ENCODE measurements at places on chromosomes 6 and 20.

- DNase-seq: peak; percentile 74
Observed at GRCh38 chr20:47907031-47907675, 121.9 kb upstream of the SULF2 start.

DNA sequence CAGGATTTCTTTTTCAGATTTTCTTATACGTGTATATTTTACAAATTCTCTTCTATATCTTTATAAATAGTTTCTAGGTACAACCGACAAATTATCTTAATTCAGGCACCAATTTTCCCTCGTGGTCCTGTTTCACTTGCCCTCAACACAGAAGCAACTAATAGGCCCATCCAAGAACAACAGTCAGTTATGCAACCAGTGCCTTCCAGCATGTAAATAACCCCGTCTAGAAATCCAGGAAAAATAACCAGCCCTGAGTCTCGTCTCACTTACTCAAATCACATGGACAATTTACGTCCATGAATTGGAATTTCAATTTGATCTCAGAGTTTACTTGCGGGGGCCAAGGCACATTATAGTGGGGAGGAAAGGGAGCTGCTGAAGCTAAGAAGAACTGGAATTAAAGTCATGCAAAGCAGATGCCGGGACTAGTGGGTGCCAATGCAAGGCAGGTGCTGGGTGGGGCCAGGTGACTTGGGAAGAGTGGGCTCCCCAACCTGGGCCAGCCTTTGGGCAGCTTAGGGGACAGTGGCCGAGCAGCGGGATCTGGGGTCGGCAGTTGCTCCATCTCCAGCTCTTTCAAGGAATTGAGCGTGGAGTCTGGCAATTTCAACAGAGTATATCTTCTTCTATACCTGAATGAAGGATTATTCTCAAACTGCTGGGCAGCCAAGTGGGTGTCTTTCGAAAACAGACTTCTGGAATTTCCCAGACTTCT, 121.7 kb downstream of the EDN3 start:
- DNase-seq: no peak

- DNase-seq: no peak
Observed at GRCh38 chr20:60048634-60049521, 90.7 kb downstream of the CDH26 start.

DNA sequence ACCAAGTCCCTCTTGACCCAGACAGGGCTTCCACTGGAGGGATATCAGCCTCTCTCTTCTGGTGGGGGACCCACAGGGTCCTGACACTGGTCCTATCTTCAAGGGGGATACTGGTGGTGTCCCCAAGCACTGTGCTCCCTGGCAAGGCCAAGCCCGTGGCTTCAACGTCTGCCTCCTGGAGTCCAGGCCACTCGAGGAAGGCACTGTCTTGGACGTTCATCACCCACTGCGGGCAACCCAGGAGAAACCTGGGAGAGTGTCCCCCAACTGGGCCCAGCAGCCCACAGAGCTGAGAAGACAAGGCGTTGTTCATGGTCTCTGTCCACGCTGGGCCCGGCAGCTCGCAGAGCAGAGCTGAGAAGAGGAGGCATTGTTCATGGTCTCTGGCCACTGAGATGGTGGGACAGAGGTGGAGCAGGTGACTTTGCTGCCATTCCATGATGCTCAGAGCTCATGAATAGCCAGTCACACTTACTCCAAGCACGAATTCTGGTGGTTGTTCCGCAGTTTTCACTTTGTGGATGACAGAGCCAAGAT, 37.5 kb upstream of the FRMD1 start:
- no peak for DNase-seq

- DNase-seq: no peak
Observed at GRCh38 chr20:15455279-15455678, 1117.9 kb upstream of the FLRT3 start.

- DNase-seq: peak; percentile 91
Observed at GRCh38 chr6:26327450-26328264, 37.3 kb upstream of the BTN3A2 start.

- DNase-seq: no peak
Observed at GRCh38 chr20:62056377-62056776, 9.3 kb downstream of the TAF4 start.

DNA sequence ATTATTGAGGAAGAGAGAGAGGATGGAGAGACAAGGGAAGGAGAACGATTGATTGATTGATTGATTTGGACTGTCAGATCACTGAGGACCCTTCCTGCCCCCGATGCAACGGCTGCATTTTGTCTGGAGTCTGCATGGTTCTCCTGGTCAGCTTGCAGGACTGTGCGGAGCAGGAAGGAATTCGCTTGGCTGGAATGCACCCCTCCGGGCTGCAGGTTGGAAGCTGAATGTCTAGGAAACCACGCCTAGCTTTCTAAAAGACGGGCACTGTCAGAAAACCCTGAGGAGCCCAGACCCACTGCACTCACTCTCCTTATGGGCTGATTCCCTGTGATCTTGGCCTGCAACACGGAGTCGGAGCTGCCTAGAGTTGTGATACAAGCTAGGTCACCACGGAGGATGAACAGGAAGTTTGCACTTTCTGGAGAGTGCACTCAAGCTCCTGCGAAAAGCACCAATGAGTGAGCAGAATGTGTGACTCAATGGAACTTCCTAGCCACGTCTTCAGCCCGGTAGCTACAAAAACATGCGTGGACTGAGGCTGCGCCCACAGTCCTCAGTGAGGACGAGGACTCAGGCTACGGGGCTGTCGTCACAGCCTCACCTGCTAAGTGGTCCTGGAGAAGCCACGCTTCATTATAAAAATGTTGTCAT, 14.4 kb downstream of the DACT2 start:
- no peak for DNase-seq

DNA sequence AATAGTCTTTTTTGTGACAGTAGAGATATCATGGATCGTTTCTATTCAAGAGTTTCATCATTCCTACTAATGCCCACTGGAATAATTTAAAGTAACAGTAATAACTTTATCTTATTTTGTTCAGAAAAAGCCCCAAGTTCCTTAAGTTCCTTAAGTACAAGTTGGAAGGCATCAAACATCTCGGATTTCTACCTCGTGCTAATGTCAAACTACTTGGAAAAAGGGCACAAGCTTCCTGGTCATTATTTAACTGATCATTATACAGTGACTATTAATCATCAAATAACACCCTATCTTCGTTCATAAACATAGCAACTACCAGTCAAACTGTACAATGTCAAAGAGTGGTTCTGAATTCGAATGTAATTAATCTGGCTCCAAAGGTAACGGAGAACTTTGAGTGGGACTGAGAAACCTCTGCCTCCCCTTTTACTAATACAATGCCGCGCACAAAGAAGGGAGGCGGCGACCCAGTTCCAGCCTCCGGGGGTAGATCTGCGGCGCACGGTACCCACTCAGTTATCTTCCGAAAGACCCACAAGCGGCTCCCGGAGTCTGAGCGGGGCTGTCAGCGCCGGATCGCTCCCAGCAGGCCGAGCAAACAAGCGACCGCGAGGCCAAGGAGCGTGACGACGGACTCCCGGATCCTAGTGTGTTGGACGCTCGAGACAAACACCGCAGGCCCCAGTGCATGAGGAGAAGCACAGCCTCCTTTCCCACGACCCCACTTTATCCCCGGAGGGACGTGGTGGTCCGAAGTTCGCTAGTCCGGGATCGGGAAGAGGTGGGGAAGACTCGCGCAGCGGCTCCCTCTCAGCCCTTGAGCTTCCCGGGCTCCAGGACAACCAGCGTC, 716 bp downstream of the SHPRH start:
- DNase-seq: no peak

DNA sequence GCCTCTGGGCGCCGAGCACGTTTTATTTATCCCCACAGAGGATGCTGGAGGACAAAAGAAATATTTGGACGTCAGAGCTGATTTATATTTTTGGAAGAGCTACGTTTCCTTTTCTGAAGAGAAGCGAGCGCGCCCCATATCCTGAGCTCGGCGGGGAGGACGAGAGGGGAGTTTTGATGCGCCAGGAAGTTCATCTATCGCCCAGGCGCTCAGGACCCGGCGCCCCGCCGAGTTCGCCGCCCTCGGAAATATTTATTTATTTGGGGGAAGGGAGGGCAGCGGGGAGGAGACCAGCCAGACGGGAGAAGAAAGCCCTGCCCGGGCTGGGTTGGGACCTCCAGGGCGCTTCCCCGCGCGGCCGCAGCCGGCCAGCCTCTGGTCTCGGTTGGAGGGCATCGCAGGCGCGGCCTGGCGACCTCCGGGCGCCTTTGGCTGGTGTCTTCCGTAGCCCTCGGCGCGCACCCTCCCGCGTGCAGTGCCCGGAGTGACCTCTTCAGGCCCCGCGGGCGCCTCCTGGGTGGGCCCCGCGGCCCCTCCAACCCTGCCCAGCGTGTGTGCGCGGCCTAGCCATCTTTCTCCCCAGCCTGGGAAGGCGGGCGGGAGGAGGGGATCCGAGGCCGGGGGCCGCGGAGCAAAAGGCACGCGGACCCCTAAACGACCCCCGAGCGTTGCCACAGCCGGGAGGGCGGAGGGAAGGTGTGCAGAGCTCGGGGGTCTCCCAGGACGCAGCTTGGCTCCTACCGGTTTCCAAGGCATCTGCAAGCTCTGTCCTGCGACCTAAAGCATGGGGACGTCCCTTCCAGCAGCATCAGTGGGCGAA, 5.4 kb upstream of the FOXF2 start:
- no peak for DNase-seq

- DNase-seq: no peak
Observed at GRCh38 chr6:159305804-159306537, 136.8 kb downstream of the FNDC1 start.

GRCh38 chr6:39167321-39167720, 52.3 kb upstream of the SAYSD1 start:
- no peak for DNase-seq

DNA sequence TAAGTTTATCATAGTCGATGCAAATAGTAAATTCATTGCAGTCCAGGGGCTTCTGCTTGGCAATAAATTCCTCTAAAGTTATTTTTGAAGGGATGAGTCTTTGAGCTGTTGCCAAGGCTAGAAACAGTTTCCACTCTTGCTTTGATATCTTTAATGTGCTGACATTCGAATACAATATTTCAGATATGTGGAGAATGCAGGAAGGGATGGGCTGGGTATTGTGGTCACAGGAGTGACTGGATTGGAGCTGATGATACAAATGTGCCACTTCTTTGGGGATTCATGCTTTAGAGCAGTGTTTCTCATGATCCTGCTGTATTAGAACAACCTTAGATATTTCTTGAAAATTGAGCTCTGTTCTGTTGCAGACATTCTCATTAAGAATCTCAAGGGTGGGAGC, 139.0 kb downstream of the PRDM13 start:
- DNase-seq: no peak

- peak; percentile 89 for DNase-seq
Observed at GRCh38 chr6:33014841-33015634, 5.6 kb upstream of the HLA-DOA start.

DNA sequence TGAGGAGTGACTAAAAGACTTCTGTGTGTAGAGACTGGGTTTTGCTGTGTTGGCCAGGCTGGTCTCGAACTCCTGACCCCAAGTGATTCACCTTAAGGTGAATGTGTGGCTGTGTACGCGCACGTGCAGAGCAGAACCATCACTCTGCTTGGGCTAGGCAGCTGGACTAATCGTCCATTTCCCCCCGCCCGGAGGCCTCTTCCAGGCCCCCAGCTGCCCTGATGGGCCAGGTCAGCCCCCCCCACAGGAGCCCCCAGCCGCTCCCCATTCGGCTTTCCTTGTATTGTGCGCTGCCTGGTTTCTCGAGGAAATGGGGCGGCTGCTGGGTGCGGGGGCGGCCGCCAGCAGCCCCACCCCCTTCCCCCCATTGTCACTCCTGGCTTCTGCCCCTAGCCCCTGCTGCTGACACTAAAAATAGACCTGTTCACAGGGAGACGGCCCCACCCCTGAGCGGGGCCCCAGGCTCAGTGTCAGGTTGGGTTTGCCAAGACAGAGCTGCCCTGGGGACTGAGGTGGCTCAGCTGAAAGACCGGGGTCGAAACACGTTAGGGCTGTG, 24.6 kb upstream of the CSNK2A1 start:
- no peak for DNase-seq

DNA sequence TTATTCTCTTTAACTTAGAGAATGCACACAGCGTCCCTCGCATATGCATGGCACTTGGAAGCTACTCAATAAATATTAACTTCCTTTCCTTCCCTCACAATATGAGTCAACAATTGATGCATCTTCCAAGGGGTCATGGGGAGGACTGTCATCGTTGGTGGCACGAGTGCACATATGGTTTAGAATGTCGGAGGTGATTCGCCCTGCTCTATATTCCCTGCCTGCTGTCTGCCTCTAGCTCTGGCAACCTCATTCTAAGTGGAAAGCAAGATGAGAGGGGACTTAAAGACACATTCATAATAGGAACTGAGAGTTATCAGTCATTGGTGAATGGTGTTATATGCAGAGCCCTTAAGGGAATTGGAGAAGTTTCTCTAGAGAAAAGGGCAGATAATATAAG, 44.6 kb downstream of the MAK start:
- DNase-seq: no peak

DNA sequence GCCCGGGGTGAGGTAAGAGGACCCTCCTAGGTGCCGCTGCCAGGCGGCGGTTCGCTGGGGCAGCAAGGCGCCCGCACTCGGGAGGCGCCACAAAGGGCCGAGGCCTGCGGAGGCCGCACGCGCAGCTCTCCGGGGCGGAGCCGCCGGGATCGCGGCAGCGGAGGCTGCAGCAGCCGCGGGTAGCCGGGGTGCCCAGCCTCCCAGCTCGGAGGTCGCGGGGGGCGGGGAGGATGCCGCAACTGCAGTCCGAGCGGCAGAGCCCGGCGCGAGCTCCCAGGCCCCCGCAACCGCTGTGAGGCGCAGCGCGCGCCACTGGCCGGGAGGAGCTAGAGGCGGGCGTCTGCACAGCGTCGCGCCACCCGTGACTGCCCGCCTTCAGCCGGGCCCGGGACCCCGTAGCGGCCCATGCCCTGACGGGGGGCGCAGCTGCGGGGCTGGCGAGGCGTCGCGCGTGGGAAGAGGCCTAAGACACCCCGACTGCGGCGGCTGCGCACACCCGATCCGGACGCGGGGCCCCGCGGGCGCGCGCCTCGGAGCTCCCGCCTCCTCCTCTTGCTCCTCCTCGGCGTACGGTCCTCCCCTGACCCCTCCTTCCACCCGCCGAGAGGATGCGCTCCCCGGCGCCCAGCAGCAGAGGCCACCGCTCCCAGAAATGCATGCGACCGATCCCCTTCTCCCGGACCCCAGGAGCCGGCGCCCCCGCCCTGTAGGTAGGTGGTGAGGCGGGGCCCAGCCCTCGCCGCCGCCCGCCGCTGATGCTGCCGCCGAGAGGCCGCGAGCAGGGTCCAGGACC, at the start of gene NCOA7:
TSS of gene NCOA7 (plus strand) at position 603 of the 793 bp plus-strand sequence. CDS start 24,395 bp downstream, outside the sequence.
- DNase-seq: peak; percentile 88

GRCh38 chr20:11891077-11891775, 26.5 kb upstream of the BTBD3 start:
- peak; percentile 66 for DNase-seq

GRCh38 chr20:62433658-62434497, 6.5 kb upstream of the RBBP8NL start:
- DNase-seq: no peak

GRCh38 chr20:50820515-50821256, 25.8 kb downstream of the BCAS4 start:
- peak; percentile 5 for DNase-seq

DNA sequence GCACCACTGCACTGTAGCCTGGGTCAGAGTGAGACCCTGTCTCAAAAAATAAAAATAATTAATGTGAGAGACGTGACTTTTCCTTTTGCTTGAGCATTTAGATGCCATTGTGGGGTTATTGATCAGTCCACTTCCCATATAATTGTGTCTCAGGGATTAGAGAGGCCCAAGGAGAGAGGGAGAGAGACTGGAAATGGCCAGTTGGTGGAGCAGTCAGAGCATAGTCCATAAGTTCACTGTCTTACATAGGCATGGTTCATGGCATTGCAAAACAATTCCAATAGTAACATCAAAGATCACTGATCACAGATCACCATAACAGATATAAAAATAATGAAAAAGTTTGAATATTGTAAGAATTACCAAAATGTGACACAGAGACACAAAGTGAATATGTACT, 15.2 kb upstream of the SDHAF4 start:
- no peak for DNase-seq

GRCh38 chr6:44779130-44779826, 391.8 kb downstream of the CDC5L start:
- no peak for DNase-seq
